ENCODE measurements at places on chromosomes 4 and X.

DNA sequence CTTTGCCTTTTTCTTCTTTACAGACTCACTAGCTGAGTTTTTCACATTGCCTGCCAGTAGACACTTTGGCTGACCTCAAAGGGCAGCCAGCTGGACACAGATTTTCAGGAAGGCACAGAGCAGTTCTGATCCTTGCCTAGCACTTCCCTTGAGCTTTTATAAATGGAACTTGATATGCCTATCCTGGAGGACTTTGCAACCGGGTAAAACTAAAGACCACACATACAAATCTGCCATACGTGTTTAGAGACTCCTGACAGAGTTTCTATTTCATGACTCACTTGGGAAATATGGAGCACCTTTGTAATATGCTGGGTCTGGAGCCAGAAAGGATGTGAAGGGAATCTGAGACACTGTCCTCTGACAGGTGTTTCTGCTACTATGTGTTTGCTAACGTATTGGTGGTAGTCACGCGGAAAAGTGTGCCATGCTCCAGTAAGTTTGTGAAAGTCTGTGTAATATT, 56.7 kb upstream of the RASSF6 start:
- peak; percentile 97 for DNase-seq

DNA sequence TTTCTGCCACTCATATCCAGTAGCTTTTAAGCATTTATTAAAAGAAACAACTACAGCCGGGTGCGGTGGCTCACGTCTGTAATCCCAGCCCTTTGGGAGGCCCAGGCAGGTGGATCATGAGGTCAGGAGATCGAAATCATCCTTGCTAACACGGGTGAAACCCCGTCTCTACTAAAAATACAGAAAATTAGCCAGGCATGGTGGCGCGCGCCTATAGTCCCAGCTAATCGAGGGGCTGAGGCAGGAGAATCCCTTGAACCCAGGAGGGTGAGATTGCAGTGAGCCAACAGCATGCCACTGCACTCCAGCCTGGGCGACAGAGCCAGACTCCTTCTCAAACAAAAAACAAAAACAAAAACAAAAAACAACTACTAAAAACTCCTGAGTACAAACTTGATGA, 119.8 kb downstream of the EPHA5 start:
- DNase-seq: no peak

DNA sequence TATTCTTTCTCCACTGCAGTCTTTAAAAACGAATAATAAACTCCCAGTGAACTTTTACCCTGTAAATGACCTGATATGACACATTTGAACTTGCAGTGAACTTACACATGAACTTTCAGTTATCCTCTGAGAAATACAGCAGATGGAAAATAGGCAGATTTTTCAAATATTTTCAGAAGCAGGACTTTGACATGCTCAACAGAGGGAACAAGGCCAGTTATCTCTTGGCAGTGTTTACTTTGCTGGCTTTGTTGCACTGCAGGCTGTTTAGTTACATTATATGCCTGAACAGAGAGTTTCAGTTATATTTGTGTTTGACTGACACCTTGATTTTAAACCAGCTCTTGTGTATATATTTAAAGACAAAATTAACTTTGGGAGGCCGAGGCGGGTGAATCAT, 47.6 kb upstream of the FGG start:
- no peak for DNase-seq

GRCh38 chrX:23505531-23506303, 161.6 kb upstream of the PRDX4 start:
- no peak for DNase-seq

GRCh38 chr4:118784776-118785175, 51.1 kb downstream of the SEC24D start:
- no peak for DNase-seq

DNA sequence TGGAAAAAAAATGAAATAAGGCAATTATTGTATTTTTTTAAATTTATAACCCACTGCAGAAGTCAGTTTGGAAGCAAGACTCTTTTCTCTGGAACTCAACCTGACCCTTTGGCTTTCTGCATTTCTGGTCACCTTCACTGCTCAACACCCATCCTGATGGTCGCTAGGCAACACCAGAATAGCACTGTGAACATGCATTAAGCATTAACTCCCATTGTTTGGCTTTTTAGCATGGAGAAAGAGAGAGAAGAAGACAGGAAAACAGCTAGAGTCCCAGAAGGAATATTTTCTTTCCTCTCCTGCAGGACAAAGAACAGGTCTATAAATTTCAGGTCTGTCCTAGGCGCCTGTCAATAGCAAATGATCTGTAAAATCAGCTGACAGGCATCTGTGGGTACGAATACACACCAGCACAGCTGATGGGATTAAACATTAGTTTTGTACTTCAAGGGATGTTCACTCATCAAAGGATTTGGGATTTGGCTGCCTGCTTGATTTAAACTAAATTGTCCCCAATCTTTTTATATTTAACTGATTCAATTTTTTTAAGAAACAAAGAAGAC, 137.2 kb upstream of the ETNPPL start:
- peak; percentile 1 for DNase-seq

- no peak for DNase-seq
Measured at GRCh38 chrX:66013194-66013816, 26.6 kb downstream of the VSIG4 start.

Measured in NCI-H187 treated with DMSO at 0.1 percent for 48 hours (cell line).